ENCODE measurements at places on chromosomes 12 and 14. TPM values are rescaled to one million over a fixed set of nuclear protein-coding genes. Genes with fewer than 3 reads are reported as not detected.

DNA sequence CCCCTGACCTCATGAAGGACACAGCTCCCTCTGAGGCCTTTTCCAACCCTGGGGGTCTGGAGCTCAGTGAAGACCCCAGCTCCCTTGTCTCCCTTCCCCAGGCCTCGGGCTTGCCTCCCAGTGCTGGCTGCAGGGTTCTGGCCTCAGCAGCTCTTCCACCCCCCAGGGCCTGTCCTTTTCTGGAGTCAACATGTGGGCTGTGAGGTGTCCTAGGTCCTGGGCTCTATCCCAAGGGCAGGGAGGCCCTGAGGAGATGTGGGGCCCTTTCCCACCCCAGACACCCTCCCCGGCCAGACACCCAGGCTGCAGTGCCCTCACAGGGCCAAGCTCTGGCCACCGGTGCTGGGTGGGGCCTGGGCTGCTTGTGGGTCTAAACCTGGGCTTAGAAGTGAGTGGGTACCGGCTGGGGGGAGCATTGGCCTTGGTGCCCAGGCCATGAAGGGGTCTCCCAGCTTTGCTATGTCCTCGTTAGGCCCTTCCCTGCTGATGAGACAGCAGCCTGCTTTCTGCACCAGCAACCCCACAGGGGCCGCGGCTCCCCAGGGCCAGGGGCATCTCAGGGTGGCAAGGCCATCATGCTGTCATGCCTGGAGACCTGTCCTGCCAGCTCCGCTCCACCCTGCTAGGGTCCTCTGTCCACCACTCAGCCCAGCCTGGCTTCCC, 2.7 kb upstream of the CRIP2 start:
- no peak overlapping the region for H3K4me3 ChIP-seq
- H3K4me1 ChIP-seq, result peaks cover 79% of the 10 kb centered on the region
- H3K27ac ChIP-seq, result peak overlapping the region; percentile 95
- no peak for DNase-seq

GRCh38 chr12:122126342-122126635, 47.7 kb downstream of the IL31 start:
- no peak overlapping the region for H3K27ac ChIP-seq
- H3K4me3 ChIP-seq, result no peak overlapping the region
- no peak for DNase-seq
- H3K27me3 ChIP-seq, result no peaks in the 10 kb centered on the region
- H3K4me1 ChIP-seq, result peaks cover 12% of the 10 kb centered on the region
- H3K36me3 ChIP-seq, result peaks cover 5% of the 10 kb centered on the region

DNA sequence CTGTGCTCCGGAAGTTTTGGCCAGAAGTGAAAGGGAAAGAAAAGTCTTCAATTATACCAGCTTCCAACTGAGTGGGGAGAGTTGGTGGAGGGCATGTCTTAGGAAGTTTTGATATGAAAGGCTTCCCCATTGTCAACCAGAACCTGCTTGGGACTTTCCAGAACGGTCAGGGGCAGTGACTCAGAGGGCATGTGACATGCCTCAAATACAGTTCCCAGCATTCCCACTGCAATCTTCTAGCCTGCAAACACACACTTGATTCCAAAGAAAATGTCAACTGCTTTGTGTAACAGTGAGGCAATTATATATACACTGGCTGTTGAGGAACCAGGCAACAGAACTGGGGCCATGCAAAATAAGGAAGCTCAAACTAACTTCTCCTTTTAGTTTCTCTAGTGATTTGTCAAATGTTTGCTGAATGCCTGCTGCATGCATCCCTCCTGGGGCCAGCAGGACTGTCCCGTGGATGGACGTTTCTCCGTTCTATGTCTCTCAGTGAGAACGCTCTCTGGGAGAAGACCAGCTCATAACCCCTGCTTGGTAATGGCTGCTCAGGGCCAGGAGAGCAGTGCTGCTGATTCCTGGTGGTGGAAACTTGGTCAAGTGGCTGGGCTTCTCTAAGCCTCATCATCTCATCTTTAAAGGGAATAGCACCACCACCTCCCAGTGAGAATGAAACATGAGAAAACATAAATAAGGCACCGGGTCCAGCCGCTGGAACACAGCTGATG, 18.3 kb downstream of the SLC25A47 start:
- peaks cover 47% of the 10 kb centered on the region for H3K36me3 ChIP-seq
- no peaks in the 10 kb centered on the region for H3K4me1 ChIP-seq
- H3K27me3 ChIP-seq, result no peaks in the 10 kb centered on the region
- H3K4me3 ChIP-seq, result no peak overlapping the region
- H3K27ac ChIP-seq, result peak overlapping the region; percentile 88

DNA sequence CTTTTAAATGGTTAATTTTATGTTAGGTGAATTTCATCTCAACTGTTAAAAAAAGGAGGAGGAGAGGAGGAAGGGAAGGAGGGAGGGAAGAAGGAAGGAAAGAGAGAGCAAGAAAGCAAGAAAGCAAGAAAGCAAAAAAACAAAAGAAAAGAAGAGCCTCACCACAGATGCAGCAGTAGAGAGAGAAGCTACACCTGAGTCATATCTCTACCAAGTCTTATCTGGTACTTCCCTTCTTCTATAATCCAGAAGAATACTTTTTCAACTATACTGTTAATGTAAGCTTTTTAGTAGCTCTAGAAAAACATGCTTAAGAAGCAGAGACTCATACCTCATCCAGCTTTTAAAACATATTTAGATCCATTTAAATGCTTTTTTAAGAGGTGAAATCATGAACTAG, 5.6 kb upstream of the IL26 start:
- H3K27ac ChIP-seq, result no peak overlapping the region
- no peak overlapping the region for H3K4me3 ChIP-seq
- no peak for DNase-seq
- H3K36me3 ChIP-seq, result no peaks in the 10 kb centered on the region
- no peaks in the 10 kb centered on the region for H3K27me3 ChIP-seq

GRCh38 chr14:72552236-72552635, 341.7 kb downstream of the DPF3 start:
- DNase-seq, result no peak
- H3K4me3 ChIP-seq, result no peak overlapping the region
- no peak overlapping the region for H3K27ac ChIP-seq
- H3K36me3 ChIP-seq, result no peaks in the 10 kb centered on the region
- peaks cover 5% of the 10 kb centered on the region for H3K27me3 ChIP-seq

- H3K4me3 ChIP-seq, result no peak overlapping the region
- H3K27me3 ChIP-seq, result no peaks in the 10 kb centered on the region
- no peak overlapping the region for H3K27ac ChIP-seq
- H3K4me1 ChIP-seq, result no peaks in the 10 kb centered on the region
Observed at GRCh38 chr14:105851716-105852377, 325.5 kb downstream of the TMEM121 start.

DNA sequence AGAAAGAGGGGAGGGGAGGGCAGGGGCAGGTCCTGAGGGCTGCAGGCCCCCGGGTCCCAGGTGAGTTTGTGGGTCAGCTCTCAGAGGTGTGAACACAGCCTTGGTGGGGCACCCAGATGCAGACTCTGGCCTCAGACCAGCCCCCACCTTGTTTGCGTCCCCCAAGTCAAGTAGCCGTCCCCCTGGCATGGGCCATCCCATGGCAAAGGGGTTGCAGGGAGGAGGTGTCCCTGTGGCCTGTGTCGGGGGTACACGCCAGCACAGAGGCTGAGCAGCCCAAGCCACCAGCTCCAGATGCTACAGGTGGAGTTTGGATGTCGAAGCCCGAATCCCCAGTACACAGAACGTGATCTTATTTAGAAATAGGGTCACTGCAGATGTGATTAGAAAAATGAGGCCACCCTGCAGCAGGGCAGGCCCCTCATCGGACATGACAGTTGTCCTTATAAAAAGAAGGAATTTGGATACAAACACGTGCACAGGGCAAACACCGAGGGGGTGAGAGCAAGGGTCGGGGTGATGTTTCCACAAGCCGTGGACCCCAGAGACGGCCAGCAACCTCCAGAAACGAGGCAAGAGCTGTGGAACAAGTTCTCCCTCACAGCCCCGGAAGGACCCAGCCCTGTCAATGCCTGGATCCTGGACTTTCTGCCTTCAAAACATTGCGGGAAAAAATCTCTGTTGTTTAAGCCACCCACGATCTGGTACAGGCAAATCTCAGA, 141.2 kb upstream of the C14orf180 start:
- H3K4me3 ChIP-seq, result no peak overlapping the region
- H3K4me1 ChIP-seq, result peaks cover 17% of the 10 kb centered on the region
- no peaks in the 10 kb centered on the region for H3K27me3 ChIP-seq
- H3K27ac ChIP-seq, result no peak overlapping the region

GRCh38 chr12:91123236-91123916, 12.1 kb upstream of the LUM start:
- H3K27me3 ChIP-seq, result no peaks in the 10 kb centered on the region
- no peak overlapping the region for H3K4me3 ChIP-seq
- no peak for DNase-seq
- H3K27ac ChIP-seq, result no peak overlapping the region
- no peaks in the 10 kb centered on the region for H3K36me3 ChIP-seq

NTS gene
- 0.86 TPM for total RNA-seq

TAS2R13 gene
- 13.5 TPM for total RNA-seq
